ENCODE measurements at places on chromosomes 16 and 17.

DNA sequence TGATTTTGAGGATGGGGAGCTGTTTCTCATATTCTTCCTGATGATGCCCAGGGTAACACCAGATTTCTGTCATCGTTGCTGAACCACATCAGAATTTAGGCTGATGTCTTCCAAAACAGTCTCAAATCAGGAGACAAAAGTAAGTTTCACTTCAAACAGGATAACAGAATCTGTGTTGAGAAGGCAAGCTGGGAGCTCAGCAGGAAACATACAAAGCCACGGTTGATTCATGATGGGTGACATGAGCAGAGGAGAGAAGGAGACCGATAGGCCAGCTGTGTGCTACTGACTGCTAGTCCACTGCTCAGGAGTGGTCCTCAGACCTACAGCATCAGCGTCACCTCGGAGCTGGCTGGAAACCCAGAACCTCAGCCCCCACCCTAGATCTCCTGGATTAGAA is 62.9 kb upstream of the RCVRN start:
- no peak for DNase-seq

DNA sequence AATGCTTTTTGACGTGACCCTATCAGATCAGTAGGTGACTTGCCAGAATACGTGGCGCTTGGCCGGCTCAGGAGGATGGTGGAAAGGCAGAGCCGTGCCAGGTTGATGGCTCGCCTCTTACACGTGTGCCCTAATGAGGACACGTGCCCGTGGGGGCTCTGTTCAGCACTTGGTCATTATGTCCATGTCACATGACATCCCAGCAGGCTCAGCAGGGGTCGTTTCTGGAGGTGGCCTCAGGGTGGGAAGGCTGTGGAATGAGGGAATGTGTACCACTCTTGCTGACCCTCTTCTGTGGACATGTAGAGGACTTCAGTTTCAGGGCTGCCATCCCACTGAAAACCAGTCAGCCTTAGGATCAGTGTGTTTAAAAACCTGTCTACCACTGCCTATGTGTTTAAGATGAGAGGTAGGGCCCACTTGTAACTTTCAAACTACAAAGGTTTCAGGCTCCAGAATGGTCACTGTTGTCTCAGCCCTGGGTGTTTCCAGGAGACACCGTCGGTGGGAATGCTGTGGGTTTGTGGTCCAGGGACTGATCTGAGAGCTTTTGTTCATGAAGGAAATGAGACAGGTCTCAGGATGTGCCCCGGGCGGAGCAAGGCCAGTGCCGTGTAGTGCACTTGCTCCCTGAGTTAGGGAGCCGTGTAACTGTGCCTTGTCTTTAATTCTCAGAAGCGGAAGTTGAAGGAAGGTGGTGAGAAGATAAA is 12.1 kb downstream of the UBN1 start:
- no peak for DNase-seq

- no peak for DNase-seq
Observed at GRCh38 chr16:67539691-67540635, 11.3 kb downstream of the RIPOR1 start.

DNA sequence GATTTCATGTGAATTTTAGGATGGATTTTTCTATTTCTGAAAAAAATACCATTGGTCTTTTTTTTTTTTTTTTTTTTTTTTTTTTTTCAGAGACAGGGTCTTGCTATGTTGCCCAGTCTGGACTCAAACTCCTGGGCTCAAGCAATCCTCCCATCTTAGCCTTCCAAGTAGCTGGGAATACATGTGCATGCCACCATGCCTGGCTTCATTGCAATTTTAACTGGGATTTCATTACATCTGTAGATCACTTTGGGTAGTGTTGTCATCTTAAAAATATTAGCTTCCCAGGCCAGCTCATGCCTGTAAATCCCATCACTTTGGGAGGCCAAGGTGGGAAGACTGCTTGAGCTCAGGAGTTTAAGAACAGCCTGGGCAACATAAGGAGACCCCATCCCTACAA is 54.8 kb downstream of the TOM1L2 start:
- no peak for DNase-seq

GRCh38 chr17:12656354-12656753 is 9.3 kb upstream of the MYOCD start:
- no peak for DNase-seq

DNA sequence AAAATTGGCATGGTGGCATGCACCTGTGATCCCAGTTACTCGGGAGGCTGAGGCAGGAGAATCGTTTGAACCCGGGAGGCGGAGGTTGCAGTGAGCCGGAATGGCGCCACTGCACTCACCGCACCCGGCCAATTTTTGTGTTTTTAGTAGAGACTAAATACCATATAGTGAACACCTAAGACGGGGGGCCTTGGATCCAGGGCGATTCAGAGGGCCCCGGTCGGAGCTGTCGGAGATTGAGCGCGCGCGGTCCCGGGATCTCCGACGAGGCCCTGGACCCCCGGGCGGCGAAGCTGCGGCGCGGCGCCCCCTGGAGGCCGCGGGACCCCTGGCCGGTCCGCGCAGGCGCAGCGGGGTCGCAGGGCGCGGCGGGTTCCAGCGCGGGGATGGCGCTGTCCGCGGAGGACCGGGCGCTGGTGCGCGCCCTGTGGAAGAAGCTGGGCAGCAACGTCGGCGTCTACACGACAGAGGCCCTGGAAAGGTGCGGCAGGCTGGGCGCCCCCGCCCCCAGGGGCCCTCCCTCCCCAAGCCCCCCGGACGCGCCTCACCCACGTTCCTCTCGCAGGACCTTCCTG is at the start of gene HBQ1:
Gene HBQ1, plus strand, starts transcription at position 359 of the 575 bp plus-strand sequence. Its CDS starts 28 bp downstream, at position 387.
- DNase-seq, result no peak

DNA sequence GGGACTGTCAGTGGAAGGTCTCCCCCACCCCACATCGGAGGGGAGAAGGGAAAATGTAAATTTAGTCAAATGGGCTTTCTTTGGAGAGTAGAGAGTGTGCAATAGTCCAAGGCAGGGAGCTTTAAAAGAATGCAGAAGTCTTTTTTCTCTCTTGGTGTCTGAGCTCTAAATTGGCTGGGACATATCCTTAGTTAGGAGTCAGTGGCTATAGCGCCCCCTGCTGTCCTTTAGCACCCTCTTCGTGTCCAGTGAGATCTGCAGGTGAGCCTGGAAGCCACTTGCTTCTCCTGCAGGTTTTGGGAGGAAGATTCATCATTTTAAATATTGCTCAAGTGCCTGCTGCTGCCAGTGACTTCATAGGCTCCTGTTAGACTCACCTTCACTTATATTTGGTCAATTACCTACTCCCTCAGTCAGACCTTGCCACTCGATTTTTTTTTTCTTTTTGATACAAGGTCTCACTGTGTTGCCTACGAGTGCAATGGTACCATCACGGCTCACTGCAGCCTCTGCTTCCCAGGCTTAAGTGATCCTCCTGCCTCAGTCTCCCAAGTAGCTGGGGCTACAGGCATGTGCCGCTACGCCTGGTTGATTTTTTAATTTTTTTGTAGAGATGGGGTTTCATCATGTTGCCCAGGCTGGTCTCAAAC is 174.8 kb downstream of the PRKCB start:
- DNase-seq, result peak; percentile 79

- DNase-seq, result no peak
Observed at GRCh38 chr16:13997933-13998332, 73.2 kb upstream of the MRTFB start.

- no peak for DNase-seq
Observed at GRCh38 chr16:70523743-70524398, at the start of gene SF3B3. Gene SF3B3 (plus strand): TSS chr16:70523816. CDS start chr16:70526657, 2,841 bp downstream.

- DNase-seq, result no peak
Observed at GRCh38 chr16:75580-76501, 2.2 kb upstream of the MPG start.

DNA sequence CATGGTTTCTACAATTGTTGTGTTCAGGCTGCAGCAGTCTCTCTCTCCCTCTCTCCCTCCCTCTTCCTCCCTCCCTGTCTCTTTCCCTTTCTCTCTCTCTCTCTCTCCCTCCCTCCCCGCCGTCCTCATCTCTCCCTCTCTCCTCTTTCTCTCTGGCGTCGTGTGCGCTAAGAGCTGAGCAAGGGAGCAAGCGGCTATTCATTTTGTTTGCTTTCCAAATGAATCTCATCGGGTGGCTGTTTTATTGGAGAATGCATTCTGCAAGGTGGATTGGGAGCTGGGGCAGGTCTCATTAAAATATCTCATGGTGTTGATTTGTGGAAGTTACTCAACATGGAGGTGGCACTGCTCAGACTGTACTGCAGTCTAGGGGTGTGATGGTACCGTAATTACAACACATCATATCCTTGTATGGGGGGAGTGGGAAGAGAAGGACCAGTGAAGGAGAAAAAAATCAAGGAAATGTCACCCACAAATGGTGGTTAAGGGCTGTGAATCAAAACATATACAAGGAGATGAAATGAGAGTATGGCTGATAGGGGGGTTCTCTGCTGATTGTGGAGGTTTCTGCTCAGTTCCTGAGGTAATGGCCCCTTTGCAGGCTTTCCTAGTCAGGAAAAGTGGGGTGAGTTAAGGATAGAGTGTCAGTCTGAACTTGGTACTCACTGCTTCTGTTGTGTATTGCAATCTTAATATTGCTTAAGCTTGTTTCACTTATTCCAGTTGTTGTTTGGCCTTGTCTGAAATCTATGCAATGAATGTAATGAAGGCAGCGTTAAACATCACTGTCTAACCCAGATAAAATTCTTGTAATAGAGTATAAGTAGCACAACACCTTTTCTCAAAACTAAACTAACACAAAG is 2.7 kb downstream of the MSL1 start:
- no peak for DNase-seq

- DNase-seq, result no peak
Observed at GRCh38 chr16:7653746-7654461, 321.3 kb downstream of the RBFOX1 start.

All from CD4-positive, alpha-beta T cell treated with Interleukin-4 for 4 hours (primary cell).